ENCODE measurements at places on chromosomes 7 and 10.

- DNase-seq = no peak
These were observed 8.1 kb upstream of the SH2D4B start for GRCh38 chr10:80529604-80530003.

DNA sequence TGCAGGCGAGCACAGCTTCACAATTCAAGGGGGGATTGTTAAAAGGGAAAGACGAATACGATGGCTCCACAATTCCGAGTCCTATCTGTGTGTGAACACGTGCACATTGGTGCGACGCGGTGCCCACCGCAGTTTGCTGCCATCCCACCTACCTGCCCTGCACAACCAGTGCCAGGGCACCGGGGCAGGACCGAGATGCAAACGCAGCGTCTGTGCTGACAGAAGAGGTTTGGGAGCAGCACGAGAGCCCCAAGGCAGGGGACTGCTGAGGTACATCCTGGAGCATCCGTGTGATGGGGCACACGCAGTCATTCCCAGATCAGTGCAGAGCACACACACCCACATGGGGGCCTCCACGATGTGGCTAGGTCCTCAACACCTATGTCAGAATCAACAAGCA is 221.3 kb downstream of the DNAJB6 start:
- DNase-seq = no peak

DNA sequence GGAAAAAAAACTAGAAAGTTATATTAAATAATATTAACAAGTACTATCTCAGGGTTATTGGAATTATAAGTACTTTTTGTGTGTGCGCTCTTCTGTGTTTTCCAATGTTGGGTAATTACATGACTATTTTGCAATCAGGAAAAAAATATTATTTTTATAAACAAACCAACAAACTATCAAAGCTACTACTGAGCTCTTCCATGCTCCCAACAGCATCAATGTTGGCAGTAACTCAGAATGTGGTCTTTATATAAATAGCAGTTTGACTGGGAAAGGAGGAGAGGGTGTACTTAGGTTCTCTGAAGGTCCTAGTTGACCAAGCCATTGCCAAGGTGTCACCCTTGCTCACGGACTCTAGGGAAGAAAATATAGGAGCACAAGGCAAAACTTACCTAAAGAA is 15.0 kb downstream of the MTERF1 start:
- DNase-seq = no peak

DNA sequence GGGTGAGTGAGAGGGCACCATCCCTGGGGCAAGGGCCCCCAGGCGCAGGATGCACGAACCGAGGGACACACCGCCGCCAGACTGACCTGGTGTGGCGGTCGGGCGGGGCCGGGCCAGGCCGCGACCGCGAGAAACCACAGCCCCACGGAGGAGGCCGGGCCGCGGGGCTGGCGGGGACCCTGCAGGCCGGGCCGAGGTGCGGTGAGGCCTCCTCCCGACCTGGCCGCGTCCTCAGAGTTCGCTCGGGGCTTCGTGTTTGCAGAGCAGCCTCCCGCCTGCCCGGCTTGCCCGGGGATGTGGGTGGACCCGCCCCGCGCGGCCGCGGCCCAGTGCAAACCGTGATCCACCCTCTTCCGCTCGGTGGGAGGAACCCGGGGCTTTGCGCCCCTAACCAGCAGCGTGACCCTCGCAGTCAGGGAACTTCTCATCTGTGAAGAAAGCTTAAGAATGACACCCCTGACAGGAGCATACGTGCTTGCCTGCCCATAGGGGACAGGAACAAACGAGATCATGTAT is 20.6 kb upstream of the HOXA13 start:
- no peak for DNase-seq

- peak; percentile 70 for DNase-seq
These were observed 139.5 kb upstream of the FERD3L start for GRCh38 chr7:19284596-19285300.

DNA sequence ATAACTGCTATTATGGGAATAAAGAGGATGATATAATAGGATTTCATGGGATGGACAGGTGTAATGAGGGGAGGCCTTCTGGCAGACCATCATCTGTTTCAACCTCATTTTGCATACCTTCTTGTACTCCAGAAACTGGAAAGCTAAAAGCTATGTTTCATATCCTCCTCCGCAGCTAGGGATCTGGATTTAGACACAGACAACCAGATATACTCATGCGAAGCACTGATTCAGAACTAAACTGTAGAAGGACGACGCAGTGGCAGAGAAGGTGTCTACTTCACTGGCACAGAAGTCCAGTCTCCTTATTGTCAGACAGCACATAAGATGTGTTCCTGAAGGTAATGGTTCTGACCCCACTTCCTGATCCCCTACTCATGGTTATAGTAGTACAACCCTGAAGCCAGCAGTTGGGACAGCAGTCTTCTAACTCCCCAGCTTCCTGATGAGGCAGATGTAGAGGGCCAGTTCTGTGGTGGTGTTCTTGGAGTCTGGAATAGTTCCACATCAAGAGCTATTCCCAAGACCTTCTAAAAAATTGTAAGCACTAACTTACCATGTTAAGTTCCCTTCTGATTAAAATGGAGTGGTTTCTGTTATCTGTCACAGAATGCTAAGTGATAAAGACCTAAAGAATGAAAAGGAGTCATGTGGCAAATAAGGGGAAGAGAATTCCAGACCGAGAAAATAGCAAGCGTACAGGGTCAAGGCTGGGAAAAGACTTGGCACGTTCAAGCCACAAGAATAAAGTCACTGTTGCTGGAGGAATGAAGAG is 550.3 kb downstream of the GRM8 start:
- peak; percentile 41 for DNase-seq

- no peak for DNase-seq
These were observed 5.9 kb upstream of the NUP42 start for GRCh38 chr7:23175938-23176337.

Measured in ELR (cell line).